ENCODE measurements at places on chromosomes 2 and 18. TPM values are rescaled to one million over a fixed set of nuclear protein-coding genes. Genes with fewer than 3 reads are reported as not detected.

The TNFRSF11A gene
- 3.9 TPM for total RNA-seq

The SP5 gene
- 0.63 TPM for total RNA-seq

The FNDC4 gene
- 12.6 TPM for total RNA-seq

The REG1B gene
- total RNA-seq = not detected

The CCDC148 gene
- 3.2 TPM for total RNA-seq

The PIEZO2 gene
- 4.1 TPM for total RNA-seq

The SULT1C4 gene
- 1.7 TPM for total RNA-seq

The CDH2 gene
- 13.3 TPM for total RNA-seq

The CFAP65 gene
- total RNA-seq = not detected

The NT5DC4 gene
- total RNA-seq = not detected

The DLX1 gene
- total RNA-seq = not detected

The CYRIA gene
- 10.3 TPM for total RNA-seq

GRCh38 chr2:203237346-203238238 lies 1.2 kb upstream of the CYP20A1 start:
- no peak for DNase-seq

GRCh38 chr2:78992807-78993517 lies 32.5 kb upstream of the REG3G start:
- DNase-seq = no peak

- no peak for DNase-seq
These were observed 665.7 kb downstream of the TMEM182 start for GRCh38 chr2:103427567-103427966.

DNA sequence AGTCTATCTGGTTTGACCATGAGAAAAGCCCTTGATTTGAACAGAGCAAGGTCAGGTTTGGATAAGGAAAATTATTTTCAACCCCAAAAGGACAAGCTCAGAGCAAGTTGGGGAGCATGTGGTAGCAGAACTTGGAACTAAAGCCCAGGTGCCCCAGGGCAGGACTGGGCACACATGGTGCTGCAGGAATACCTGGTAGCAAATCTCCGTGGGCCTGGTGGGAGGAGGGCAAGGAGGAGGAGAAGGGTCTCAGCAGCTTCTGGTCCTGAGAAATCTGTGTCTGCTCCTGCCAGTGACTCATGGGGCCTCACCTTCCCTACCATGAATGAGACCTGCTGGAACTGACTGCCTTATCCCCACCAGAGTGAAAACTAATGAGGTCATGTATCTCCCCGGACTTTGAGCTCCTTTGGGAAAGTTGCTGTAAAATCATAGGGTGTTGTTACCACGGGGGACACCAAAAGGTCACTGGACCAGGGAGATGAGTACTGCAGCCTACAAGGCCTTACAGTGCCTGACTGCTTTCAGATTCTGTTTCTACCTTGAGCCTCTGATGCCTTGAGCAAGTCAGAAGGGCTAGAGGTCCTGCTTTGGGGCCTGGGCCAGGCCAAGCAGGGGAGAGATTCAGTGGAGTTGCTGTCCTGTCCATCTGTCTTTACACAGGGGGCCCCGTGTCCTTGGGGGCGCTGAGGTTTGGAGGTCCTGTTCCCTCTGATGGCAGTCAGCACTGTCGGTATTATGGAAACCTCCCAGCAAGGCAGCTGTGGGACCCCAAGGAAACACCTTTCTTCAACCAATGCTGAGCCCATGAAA lies 304.0 kb downstream of the MYCN start:
- DNase-seq = no peak

DNA sequence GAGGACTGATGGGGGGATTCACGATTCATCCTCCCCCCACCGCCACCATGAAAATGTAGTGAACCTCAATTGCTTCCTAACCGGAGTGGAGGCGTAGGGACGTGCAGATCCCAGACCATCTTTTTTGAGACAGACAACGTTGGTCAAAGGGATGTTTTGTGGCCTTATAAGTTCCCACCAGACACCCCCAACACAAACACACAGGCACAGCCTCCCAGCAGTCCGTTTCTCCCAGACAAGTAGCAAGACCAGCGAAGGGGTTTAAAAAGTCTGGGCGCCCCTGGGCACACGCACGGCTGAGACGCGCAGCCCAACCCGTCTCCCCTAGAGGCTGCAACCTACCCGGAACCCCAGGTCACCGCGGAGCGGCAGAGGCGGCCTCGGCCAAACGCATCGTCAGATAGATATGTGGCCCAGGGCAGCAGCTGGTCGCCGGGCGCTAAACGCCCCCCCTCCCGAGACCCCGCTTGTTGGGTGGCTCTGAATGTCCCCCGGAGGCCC lies 1.3 kb downstream of the GBX2 start:
- no peak for DNase-seq

DNA sequence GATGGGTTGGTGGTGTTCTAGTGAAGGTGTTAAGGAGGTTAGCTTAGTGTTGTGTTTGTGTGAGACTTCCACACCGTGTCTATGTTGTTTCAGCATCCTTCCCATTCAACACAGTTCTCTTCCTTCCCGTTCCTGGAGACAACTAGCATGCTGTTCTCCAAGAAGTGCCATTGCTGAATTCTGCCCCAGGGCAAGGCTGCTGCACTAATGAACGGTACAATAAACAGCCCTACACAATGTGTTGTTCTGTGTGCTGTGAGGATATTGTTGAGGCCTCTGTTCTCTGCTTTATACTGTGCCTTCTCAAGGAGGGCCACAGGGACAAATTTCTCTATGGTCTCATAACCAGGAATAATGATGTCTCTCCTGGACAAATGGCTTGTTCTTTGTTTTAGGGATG lies 39.8 kb upstream of the ZEB2 start:
- DNase-seq = no peak

DNA sequence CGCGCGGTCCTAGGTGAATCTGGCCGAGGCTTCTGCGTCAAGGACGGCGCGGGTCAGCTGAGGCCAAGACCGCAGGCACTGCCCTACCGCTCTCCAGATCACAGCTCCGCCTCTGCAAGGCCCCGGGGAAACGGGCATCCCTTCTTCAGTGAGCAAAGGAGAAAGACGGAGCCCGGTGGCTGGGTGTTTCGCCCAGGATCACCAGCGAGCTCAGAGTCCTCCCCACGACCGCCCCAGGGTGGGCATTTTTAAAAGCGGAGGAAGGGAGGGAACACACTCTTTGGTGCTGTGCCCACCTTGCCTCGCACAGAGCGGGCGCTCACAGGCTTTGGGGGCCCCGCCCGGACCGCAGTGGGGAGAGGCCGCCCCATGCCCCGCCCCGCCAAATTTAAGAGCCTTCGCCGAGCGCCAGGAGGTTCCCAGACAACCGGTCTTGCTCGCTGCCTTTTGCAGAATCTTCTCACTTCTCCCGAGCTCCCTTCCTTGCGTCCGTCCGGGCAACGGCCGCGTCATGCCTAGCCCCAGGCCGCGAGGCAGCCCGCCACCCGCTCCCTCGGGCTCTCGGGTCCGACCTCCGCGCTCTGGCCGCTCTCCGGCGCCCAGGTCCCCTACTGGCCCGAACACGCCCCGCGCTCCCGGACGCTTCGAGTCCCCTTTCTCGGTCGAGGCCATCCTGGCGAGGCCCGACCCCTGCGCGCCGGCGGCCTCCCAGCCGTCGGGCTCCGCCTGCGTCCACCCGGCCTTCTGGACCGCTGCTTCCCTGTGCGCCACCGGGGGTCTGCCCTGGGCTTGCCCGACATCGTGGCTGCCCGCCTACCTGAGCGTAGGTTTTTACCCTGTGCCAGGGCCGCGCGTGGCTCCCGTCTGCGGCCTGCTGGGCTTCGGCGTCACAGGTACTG lies at the start of gene NOTO:
Gene NOTO (plus strand): TSS at position 419 of the 899 bp plus-strand sequence. CDS start 93 bp downstream, at position 512.
- no peak for DNase-seq

DNA sequence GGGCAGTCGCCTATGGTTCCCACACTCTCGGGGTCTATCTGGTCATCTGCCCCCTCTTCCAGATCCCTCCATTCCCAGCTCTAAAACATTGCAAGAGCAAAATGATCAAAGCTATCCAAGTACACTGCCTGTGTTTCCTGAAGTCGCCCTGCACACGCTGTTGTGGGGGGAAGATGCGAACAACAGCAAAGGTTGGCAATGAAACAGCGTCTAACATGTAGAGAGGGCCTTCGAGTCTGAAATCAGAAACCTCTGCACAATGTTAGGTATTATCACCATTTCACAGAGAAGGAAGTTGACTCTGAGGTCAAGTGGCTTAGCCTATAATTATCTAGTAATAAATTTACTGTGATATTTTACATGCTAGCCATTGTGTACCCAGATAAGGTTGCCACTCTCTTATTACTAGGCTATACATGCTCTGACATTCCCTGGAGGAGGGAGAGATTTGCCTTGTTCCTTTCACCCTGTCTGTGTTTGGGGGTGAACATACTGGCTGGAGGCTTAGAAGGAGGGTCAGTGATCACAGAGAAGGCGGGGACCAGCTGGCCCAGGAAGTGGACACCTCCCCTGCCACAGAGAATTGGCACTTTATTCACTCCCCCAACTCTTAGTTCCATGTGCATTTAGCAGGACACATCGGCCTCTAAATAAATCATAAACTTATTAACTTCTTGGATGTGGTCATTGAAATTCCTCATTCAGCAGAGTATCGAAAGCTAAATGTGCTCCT lies 36.8 kb downstream of the KCTD1 start:
- no peak for DNase-seq

DNA sequence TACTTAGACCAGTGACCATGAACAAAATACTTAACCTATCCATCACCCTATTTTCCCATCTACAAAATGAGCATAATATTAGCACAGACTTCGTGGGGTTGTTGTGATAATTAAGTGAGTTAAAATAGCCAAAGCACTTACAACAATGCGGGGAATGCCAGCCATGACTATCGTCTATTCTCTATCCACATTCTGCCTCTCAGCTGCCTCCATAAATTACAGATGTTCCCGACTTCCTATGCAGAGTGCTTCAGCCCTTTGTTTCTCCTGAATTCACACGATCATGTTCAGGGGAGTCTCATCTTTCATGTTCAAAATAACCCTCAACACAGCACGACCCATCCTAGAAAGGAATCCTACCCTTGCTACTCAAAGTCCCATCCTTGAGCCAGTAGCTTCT lies 211.6 kb downstream of the EN1 start:
- DNase-seq = no peak

DNA sequence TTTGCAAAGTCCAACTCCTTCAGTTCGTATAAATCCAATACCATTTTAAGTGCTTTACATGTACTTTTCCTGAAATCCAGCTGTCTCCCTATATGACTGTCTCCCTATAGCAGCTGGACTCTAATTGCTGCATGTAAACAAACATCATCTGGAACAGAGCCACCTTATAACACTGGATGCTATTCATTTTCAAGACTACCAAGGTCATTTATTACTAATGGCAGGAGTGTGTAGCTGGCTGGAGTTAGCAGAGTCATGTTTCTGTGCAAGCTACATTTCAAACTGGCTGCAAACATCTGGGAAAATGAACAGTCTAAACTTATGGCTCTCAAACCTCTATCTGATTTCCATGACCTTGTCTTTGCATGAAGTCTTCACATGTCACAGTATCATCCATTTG lies 575.2 kb downstream of the PIK3C3 start:
- no peak for DNase-seq

- DNase-seq = no peak
These were observed 304.8 kb downstream of the TRIB2 start for GRCh38 chr2:13021470-13021957.

DNA sequence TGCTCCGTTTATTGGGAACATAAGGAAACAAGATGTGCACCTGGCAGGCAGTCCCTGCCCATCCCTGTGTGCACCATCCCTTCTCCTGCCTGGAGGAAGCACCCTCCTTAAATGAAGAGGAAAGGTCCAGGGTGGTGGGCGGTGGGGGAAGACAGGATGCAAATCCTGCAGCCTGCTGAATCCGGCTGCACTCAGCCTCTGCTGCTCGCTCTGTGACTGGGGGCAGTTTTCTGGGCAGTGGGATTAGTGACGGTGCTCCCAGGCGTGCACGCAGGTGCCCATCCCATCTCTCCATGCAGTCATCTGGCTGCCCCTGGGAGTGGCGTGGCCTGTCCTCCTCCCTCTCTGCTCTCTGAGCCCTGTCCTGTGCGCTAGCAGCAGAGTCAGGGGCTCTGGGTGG lies 371.3 kb upstream of the MYT1L start:
- DNase-seq = no peak

- DNase-seq = no peak
These were observed 22.9 kb upstream of the LBH start for GRCh38 chr2:30208453-30208852.

DNA sequence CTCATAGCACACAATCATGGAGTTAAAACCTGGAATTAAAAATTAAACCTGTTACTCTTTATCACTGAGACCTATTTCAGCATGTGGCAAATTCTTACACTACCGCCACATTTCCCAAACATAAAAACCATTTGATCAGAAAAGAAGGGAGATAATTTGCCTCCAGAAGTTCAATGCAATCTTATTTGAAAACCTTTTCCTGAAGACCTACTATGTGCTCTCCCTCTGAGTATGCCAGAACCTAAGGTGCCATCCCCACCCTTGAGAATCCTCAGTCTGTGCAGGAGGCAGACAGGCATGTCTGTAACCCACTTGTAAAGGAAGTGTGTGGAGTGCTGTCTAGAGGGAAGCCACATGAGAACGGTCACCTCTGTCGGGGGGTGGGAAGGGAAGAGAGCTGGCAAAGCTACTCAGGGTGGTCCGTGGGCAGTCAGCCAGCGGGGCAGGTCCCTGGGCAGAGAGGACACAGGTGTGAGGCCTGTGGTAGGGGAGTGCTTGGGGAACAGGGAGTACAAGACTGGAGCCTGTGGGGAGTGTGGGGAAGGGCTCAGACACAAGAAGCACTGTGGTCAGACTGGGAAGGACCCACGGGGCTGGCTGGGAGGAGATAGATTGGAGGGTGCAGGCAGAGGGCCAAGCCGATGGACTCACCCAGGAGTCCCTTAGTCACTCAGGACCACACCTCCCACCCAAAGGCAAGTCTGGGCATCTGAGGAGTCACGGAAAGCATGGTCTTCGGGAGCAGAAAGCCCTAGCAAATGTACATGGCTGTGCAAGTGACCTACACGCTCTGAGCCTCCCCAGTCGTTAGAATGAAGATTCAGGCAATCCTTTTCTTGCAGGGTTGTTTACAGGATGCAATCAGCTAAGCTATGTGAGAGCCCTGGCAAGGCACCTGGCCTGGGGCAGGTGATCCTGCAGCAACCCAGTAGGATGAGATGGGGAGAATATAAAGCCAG lies 22.8 kb downstream of the CRACDL start:
- no peak for DNase-seq

- no peak for DNase-seq
These were observed 80.5 kb downstream of the NRXN1 start for GRCh38 chr2:50951437-50951836.

GRCh38 chr2:98128556-98129109 lies 41.7 kb downstream of the VWA3B start:
- no peak for DNase-seq

- DNase-seq = no peak
These were observed 836.1 kb downstream of the CBLN2 start for GRCh38 chr18:71707985-71708500.

DNA sequence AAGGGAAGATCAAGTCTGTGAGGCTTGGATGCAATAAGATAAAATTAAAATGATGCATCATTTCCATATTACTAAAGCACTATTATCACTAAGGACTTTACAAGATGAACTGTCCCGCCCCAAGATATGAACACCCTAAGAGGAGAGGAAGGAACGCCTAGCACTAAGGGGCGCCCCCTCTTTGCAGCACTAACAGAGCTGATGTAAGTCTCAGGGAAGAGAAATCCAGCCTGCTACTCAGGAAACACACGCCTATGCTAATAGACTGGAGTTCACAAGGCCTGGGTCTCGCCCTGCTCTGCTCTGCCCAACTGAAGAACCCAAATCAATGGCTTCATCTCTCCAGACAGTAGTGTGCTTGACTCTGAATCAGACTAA lies 6.1 kb downstream of the INO80C start:
- peak; percentile 60 for DNase-seq

- no peak for DNase-seq
These were observed 12.2 kb upstream of the CD28 start for GRCh38 chr2:203694191-203694590.

GRCh38 chr18:22303927-22304326 lies 113.8 kb downstream of the CTAGE1 start:
- DNase-seq = no peak

Measured in esophagus muscularis mucosa (tissue), 4 donors.